Stimulated activated CD4-positive, alpha-beta T cell treated with anti-CD3 and anti-CD28 coated beads, TNF-alpha, amount 100 ng/mL, for 4 hours (primary cell): ENCODE measurements at places on chromosomes 7 and 10.

GRCh38 chr10:87864496-87865059, 1.2 kb downstream of the PTEN start:
- DNase-seq = no peak

DNA sequence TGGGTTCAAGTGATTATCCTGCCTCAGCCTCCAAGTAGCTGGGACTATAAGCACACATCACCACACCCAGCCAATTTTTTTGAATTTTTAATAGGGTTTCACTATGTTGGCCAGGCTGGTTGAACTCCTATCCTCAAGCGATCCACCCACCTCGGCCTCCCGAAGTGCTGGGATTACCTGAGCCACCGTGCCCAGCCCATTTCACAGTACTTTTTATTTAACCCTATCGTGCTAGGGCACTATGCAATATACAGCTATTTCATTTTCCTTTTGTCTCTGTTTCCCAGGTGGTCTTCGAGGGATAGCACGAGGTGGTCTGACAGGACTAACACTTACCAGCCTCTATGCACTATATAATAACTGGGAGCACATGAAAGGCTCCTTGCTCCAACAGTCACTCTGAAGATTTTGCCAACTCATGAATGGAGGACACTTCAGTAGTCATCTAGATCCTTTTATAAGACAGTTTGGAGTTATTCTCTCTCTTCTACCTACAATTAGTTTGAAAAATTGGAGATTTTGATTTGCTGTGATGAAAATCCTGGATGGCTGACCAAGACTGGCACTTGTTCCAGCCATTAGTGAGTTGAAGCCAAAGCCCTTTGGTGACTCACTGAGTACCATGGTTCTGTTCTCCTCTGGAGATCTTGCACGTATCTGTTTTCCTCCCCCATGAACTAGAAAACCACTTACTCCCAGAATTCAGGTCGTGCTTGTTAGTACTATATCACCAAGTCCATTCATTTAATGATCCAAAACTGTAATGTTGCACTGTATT, 27.3 kb downstream of the NCOA4 start:
- DNase-seq = no peak

DNA sequence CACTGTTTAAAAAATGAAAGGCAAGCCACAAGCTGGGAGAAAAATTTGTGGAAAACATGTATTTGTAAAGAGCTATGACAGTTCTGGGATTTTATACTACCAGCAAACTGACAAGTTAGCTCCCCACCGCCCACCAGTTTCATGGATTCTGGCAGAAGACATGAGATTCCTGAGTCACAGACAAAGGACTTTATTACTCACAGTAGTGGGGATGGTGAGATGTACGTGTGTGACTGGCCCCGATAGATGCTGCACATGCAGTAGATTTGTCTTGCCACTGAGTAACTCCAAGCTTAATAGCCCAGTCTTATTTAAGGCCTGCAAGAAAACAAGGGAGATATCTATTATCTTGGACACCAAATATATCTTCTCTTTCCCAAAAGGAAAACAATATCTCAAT, 281.7 kb downstream of the AHR start:
- no peak for DNase-seq

DNA sequence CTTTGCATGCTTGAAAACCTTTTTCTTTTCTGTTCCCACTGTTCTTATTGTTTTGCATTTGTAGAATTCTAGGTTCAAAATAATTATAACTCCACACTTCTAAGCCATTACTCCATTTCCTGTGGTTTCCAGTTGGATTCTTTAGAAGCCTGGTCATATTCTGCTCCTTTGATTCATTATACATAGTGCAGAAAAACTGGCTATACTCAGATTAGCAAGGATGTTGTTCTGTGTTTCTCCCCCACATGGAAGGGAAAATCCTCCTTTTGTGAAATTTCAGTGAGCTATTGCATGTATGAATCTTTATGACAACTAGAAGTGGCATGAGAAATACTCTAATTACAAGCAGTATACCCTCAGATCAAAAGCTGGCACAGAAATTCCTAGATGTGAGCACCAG, 79.5 kb downstream of the SLC13A1 start:
- DNase-seq = no peak

- no peak for DNase-seq
Measured at GRCh38 chr10:13571541-13571940, 15.2 kb upstream of the PRPF18 start.

- DNase-seq = peak; percentile 29
Measured at GRCh38 chr10:22681783-22682183, 32.6 kb downstream of the PIP4K2A start.

- DNase-seq = no peak
Measured at GRCh38 chr10:5648494-5649457, 17.6 kb downstream of the ASB13 start.

GRCh38 chr7:76296743-76297740, 5.4 kb upstream of the HSPB1 start:
- no peak for DNase-seq

DNA sequence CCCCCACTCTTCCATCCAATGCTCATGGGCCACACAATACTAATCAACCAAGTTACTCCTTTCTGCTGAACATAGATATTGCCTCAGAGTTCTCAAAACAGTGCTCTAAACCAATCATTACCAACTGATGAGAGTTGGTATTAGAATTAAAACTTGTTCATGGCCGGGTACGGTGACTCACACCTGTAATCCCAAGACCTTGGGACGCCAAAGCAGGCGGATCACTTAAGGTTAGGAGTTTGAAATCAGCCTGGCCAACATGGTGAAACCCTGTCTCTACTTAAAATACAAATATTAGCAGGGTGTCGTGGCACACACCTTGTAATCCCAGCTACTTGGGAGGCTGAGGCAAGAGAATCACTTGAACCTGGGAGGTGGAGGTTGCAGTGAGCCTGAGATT, 8.2 kb downstream of the TM9SF3 start:
- no peak for DNase-seq

GRCh38 chr10:24916365-24916764, 36.0 kb downstream of the PRTFDC1 start:
- no peak for DNase-seq
